ENCODE measurements at places on chromosomes 5 and 9. TPM values are rescaled to one million over a fixed set of nuclear protein-coding genes. Genes with fewer than 3 reads are reported as not detected.
A peak's percentile ranks its signal among the peaks of the same experiment; 100 is the strongest.

DNA sequence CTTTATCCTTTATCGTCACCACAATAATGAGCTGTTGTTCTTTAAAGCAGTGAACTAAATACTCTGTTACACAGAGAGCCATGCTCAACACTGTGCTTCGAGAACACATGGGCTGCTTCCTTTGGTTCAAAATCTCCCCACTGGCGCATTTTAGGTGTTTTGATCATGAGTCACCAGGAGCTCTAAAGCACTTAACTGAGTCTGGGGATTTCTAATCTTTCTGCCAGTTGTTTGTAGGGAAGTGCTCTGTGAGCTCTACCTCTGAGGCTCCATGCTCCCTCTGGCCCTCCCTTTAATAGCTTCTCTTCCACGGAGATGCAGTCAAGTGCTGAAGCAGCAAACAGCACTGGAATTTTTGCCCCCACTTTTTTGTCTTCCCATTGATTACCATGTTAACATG is 17.0 kb downstream of the ERAP2 start:
- DNase-seq = no peak

The IL7R gene
- total RNA-seq = 10.3 TPM

GRCh38 chr5:120108586-120109248 is 355.4 kb upstream of the PRR16 start:
- DNase-seq = no peak

DNA sequence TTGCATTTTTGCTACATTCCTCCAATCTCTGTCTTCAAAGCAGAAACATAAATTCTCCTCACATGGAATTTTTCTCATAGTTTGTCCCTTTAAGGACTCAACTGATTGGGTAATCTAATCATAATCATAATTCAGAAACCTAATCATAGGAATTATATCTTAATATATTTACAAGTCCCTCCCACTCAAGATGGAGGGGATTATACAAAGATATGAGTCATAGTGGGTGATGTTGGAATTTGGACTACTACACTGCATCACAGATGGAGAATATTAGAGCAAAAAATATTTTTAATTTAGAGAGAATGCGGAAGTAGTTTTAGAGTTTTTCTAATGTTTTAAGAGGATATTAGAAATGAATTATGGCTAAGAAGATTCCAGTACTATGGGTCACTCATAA is 1034.0 kb downstream of the DTWD2 start:
- DNase-seq = no peak

The TLX3 gene
- total RNA-seq = not detected

- DNase-seq = no peak
These were observed 49.4 kb downstream of the C9orf50 start for GRCh38 chr9:129571298-129572051.

The ADAMTSL1 gene
- total RNA-seq = 2.5 TPM

DNA sequence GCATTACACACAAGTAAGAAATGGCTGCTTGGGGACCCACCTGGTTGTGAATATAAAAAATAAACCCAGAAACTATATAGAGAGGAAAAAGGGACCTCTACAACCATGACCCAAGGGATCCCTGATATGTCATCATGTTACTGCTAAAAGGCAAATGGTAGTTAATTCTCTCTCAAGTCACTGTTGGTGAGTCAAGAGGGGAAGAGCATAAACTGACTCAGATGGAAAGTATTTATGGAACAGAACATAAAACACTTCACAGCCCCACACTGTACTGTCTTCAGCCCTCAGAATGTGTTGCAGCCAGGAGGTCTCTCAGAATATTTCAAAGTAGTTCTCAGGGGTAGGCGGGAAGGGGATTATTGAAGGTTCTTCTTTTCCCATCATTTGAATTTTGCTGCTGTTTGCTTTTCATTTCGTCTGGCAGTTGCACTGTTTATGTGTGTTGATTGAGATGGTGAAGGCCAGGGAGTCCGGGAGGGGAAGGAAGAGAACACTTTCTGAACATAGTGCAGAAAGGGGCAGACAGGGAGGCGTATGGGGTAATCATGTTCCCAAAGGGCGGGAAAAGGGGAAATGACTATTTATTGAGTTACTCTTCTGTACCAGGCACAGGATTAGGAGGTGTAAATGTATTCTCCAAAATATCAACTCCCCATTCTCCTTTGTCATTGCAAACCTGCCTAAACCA is 85.5 kb downstream of the TEK start:
- DNase-seq = no peak

GRCh38 chr5:146390469-146390868 is 51.8 kb downstream of the POU4F3 start:
- no peak for DNase-seq

GRCh38 chr9:35027374-35027773 is 37.8 kb downstream of the DNAJB5 start:
- no peak for DNase-seq

DNA sequence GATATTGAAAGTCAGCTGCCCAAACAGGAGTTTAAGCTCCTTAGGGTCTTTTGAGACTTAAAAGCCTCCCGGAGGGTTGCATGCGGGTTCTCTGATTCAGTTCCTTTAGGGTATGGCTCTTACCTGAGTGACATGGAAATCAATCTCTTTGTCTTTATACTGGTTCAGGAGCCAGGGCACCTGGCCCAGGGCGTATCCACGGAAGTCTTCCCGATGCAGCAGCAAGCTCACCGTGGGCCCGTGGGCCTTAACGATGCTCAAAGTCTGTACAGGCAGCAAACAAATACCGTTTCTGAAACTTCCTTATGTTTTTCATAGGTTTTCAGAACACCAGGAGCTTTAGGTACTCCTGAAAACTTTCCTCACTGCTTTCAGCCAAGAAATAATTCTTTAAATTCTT is 13.2 kb downstream of the MROH2B start:
- no peak for DNase-seq

DNA sequence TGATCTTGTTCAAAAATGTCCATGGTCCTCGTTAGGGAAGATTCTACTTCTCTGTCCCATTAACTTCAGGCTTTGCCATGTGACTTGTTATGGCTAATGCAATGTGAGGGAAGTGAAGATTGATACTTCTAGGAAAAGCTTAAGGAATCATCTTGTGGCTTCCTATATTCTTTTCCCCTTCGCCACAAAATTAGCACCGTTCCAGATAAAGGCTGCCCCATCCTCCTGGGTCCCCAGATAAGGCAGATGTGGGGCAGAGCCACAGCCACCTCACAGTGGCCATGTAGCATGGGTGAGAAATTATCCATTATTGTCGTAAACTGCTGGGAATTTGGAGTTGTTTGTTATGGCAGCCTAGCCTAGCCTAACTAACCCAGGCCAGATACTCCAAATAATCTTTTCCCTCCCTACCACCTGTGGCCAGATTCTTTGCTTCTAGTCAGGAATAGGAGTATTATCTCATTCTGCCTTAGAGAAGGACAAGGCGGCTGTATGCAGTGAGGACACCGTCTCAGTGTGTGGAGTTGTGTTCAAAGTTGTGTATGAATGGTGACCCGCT is 31.9 kb upstream of the BOD1 start:
- DNase-seq = no peak

GRCh38 chr5:142233083-142234032 is 91.5 kb downstream of the SPRY4 start:
- DNase-seq = no peak

DNA sequence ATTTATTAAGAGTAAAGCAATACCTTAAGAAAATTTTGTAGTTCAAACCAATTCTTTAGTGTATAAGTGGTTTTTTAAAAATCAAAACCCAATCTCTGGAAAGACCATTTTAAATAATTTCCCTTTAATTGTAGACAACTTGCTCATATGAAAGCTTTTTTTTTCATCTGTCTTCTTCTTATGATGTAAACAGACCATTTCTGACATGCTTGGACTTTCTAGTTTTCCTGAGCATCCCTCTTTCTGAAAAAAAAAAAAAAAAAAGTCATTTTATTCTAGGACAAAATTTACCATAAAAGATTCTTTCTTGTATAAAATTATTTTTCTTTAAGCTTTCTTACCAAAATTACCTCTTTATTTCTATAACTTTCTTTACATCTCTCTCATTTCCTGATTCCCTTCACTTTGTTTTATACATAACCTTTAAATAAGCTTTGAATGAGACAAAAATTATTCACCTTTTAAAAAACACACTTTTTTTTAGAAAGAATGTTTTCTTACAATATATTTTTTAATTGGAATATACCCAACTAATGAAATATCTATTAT is 67.5 kb downstream of the COL15A1 start:
- no peak for DNase-seq

The SPATA9 gene
- total RNA-seq = 0.21 TPM

DNA sequence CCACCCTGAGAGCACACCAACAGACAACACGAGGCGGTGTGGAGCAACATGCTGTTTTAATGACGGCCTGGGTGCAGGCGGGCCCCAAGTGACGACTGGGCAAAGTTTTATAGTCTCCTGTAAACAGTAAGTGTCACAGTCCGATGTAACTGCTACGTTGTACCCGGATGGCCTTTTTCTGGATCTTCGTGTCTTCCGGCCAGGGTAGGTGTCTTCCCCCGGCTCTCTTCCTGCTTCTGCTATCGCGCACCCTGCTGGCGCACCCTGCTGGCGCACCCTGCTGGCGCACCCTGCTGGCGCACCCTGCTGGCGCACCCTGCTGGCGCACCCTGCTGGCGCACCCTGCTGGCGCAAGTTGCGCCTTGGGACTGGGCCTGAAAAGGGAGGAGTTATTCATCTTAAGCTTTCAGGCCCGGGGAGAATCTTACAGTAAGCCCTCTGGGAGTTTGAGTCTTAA is 143.0 kb upstream of the TARS1 start:
- no peak for DNase-seq

DNA sequence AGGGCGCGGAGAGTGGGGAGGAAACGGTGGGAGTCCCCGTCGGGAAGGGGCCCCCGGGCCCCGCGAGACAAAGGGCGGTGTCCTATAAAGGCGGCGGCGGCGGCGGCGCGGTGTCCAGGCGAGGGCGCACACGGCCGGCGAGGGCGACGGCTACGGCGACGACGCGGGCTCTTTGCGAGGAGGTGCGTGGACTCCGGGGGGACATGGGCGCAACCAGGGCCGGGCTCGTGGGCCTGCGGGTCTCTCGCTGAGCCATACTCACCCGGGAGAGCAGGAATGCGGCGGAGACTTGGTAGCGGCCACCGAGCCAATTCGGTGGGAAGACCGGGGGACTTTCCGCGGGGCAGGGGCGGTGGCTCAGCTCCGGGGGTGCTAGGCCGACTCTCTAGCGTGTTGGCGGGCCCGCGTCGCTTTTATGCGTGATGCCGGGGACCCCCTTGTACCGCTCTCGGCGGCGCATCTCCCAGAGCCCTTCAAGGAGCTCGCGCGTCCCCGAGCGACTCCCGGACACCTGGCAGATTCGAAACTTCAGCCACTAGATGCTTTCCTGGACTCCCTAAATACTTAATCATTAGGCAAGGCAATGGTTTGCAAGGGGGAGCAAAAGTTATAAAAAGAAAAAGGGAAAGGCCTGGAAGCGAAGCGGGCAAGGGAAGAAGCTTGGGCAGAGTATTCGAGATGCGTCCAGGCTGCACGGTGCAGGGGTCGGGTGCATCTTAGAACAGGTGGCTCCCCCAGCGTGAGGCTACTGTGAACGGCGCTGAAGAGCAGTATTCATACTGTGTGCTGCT is 5.9 kb upstream of the TAL2 start:
- peak; percentile 30 for DNase-seq

DNA sequence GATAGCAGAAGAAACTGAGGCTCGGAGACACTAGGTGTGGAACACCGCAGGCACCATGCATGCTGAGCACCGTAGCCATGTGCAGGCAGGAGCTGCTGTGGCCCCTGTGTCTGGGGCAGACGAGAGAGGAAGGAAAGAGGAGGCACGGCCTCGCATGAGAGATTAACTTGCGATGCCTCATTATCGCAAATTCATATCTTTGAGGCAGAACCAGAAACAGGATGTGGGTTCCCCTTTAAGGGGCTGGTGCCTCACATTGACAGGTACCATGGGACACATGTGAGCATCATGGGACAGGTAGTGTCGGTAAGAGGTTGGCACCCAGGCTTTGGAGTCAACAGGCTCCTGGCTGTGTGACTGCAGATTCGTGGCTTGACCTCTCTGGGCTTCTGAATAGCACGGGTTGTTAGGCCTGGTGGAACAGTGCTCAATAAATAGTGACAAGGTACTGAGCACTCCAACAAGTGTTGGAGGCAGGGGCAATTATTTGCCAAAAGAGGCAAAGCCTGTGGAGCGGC is 40.8 kb downstream of the NAIF1 start:
- DNase-seq = no peak

The GABRA6 gene
- total RNA-seq = not detected

- no peak for DNase-seq
These were observed 76.4 kb upstream of the GPR151 start for GRCh38 chr5:146592352-146592751.

The LAMC3 gene
- total RNA-seq = 0.29 TPM
